ENCODE measurements at places on chromosomes 5 and 9. TPM values are rescaled to one million over a fixed set of nuclear protein-coding genes. Genes with fewer than 3 reads are reported as not detected.

C9orf50 gene
- total RNA-seq: not detected

SPINK4 gene
- total RNA-seq: not detected

CLTB gene
- total RNA-seq: 92.1 TPM

PCDHB14 gene
- 3.0 TPM for total RNA-seq

CDH10 gene
- total RNA-seq: 0.23 TPM

NAIP gene
- 88.4 TPM for total RNA-seq

DMGDH gene
- total RNA-seq: 0.90 TPM

SLC46A2 gene
- total RNA-seq: 13.0 TPM

DMRT3 gene
- not detected for total RNA-seq

OCLN gene
- 124 TPM for total RNA-seq

CTXN3 gene
- total RNA-seq: not detected

SMC2 gene
- total RNA-seq: 14.9 TPM

RMI1 gene
- 12.1 TPM for total RNA-seq

FOXD4L4 gene
- 0.50 TPM for total RNA-seq

PPP2R2B gene
- total RNA-seq: 1.5 TPM

Measured in left lung (tissue), 14 donors.